Epithelial cell of umbilical artery (primary cell): ENCODE measurements at places on chromosomes 2 and 18. TPM values are rescaled to one million over a fixed set of nuclear protein-coding genes. Genes with fewer than 3 reads are reported as not detected.

The OTOF gene
- total RNA-seq = under 0.01 and 0.15 TPM in 2 replicates

The CHRNG gene
- not detected in 2 replicates for total RNA-seq

The LOXHD1 gene
- total RNA-seq = not detected in 2 replicates

The CD207 gene
- total RNA-seq = under 0.01 and 0.30 TPM in 2 replicates

The AGXT gene
- not detected in 2 replicates for total RNA-seq

The RUFY4 gene
- total RNA-seq = not detected in 2 replicates

The ATP8B1 gene
- total RNA-seq = 58.8 and 78.7 TPM in 2 replicates

The DSG2 gene
- under 0.01 and 0.30 TPM in 2 replicates for total RNA-seq

The DLX1 gene
- total RNA-seq = 0.32 TPM in 1 of 2 replicates, not detected in the other

The BOK gene
- total RNA-seq = 34.4 and 43.9 TPM in 2 replicates

The ELP2 gene
- total RNA-seq = 76.7 and 81.2 TPM in 2 replicates

The YPEL5 gene
- total RNA-seq = 65.0 and 87.7 TPM in 2 replicates

The SERPINB10 gene
- 0.32 TPM in 1 of 2 replicates, not detected in the other for total RNA-seq
